Cerebellum (tissue), 4 donors: ENCODE measurements at places on chromosomes 12 and 14. TPM values are rescaled to one million over a fixed set of nuclear protein-coding genes. Genes with fewer than 3 reads are reported as not detected.

SYNDIG1L gene
- total RNA-seq, result 0.73 TPM

DNA sequence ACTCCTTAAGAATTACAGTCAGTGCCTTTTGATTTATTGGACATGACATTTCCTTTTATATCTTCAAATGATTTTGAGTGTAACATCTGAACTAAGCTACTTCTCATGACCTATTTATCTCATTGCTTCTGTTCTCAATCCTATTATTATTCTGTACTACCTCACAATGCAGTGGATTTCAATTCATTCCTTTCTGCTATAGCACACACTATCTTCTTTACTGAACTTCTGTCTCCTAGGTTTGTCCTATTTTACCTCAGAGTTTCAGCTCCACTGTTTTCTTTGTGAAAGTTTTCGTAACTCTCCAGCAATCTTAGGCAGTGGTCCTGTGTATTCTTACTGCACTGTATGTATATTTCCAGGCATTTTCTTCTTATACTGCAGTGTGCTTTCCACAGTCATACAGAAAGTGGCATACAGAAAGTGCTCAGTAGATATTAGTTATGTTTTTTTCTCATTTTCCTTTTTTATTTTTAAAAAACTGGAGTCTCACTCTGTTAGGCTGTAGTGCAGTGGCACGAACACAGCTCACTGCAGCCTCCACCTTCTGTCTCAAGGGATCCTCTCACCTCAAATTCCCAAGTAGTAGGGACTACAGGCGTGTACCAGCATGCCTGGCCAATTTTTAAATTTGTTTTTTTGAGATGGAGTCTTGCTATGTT, 368.6 kb upstream of the RGS6 start:
- no peak for DNase-seq

LRCOL1 gene
- not detected for total RNA-seq

DNA sequence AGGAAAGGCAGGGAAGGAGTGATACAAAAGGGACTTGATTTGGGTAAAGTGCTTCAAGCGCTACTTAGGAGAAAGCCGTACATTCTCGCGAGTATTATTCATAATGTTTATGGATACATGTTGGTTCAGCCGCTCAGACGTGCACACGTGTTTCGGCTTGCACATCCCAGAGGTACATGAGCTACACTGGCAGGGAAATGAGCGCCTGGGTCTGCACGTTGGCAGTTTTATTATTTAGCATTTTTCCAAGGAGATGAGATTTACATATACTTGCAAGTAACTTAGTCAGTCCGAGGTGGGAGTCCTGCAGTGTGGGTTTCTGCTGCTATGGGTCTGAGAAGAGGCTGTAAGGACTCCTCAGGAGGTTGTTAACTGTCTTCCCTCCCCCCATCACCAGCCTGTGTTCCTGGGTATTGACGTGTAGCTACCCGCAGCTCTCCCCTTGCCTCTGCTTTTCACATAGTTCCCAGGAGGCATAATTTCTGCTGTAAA, 1.5 kb downstream of the PRKCH start:
- no peak for DNase-seq

DNA sequence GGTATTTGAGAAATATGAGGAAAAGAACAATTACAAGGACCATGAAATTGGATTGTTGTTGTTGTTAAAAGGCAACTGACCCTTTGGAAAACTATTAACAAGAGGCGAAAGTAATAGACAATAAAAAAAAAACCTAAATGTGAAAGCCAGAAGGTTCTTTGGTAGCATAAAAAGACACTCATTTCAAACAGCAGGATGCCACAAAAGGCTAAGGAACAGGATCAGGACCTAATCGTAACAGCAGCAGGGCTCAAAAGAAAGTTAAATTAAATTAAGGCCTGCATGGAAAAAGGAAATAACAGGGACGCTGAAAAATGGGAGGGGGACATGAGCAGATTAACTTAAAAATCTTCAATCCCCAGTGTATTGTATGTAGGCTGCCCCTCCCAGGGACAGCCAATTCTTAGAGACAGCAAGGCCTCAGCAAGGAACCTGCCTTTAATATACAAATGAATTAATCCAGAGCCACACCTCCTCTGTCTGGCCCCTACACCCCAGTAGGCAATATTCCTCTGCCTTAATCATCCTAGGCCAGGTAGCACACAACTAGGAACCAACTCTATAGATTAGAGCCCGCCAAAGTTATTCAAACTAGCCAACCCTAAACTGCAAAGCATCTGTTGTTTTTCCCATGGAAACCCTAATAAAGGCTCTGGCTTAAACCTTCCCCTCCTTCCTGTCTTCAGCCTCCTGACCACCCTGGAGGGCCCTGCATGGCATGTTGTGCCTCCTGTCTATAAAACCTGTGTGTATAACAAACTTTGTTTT, 28.4 kb upstream of the AP4S1 start:
- DNase-seq, result no peak

DNA sequence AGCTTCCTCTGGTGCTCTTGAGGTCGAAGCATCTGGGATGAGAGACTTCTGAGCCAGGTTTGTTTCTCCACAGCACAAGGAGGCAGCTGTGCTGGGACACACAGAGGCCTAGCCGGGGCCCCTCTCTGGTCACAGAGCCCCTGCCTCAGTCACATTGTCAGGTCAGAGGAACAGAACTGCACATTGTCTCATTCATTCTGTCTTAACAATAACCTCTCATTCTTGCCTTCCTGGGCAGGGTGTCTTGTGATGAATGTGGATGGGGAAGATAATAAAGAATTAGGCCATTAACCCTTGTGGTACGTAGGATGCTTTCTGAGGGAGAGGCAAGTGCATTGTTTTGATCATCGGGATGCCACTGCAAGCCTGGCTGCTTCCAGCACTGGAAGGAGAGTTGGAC, 29.8 kb downstream of the FNTB start:
- DNase-seq, result no peak

GRCh38 chr14:64225151-64225757, 68.9 kb downstream of the ESR2 start:
- DNase-seq, result no peak

CCDC198 gene
- 5.4 TPM for total RNA-seq

DIO2 gene
- 0.64 TPM for total RNA-seq

- no peak for DNase-seq
Measured at GRCh38 chr12:20395791-20396550, 27.6 kb downstream of the PDE3A start.

GRCh38 chr14:93792391-93792790, 4.1 kb upstream of the PRIMA1 start:
- no peak for DNase-seq

CSRP2 gene
- 50.0 TPM for total RNA-seq

USP44 gene
- total RNA-seq, result 4.4 TPM

BRI3BP gene
- 11.6 TPM for total RNA-seq

- DNase-seq, result no peak
Measured at GRCh38 chr12:24719293-24719721, 229.6 kb downstream of the BCAT1 start.

GRCh38 chr14:69493038-69493437, 8.5 kb downstream of the PLEKHD1 start:
- no peak for DNase-seq

OTOGL gene
- total RNA-seq, result 1.4 TPM

- DNase-seq, result no peak
Measured at GRCh38 chr12:42278128-42278510, 40.1 kb upstream of the YAF2 start.

DNA sequence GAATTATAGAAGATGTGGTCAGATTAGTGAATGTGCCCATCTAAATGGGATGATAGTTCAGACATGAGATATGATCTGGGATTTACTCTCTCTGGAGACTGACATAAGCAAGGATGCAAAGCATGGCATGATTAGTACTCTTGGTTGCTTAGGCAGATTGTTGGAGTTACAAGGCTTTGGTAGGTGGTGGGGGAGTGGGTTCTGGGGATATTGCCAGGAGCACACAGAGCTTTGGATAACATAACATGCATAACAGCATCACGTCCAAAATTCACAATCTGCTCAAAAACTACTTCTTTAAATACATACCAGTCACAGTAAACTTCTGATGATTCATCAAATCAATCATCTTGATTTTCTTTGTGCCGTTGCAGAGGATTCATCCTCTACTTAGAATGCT, 287.4 kb downstream of the ACSS3 start:
- DNase-seq, result no peak

DNA sequence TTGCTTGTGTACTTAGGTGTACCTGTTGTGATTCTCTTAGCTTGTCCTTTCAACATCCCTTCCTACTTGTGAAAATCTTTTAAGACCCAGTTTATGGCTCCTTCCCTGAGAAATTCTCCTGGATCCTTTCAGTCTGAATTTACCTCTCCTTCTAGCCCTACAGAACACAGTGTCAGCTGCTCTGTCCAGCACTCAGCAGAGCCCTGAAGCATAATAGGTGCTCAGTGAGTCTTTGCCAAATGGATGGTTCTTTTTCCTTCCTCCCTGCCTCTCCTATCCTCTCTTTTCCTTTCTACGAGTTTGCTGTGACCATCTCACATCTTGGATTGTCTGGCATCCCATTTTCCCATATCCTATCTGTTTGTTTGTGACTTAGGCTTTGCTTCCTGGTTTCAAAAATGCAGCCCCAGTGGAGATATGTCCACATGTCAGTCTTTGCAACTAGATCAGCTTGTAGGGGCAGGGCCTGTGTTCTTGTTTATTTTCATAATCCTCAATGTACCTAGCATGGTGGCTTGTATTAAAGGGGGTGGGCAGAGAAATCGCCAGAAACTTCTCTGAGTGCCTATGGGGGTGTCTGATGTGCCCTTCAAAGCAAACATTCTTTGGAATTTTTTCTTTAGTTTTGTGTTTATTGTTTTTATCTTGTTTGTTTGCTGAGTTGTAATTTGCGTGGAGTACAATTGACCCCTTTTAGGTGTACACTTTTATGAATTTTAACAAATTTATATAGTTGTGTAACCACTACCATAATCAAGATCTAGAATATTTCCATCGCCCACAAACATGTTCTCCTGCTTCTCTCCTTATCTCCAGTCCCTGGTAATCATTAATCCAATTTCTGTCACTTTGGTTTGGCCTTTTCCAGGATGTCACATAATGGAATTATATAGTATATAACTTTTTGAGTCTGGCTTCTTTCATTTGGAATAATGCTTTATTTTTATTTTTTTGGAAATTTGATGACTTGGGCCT, 62.8 kb downstream of the SMOC1 start:
- DNase-seq, result no peak

- DNase-seq, result no peak
Measured at GRCh38 chr14:99324291-99324690, 52.3 kb upstream of the BCL11B start.

TAS2R8 gene
- total RNA-seq, result 1.5 TPM

DNA sequence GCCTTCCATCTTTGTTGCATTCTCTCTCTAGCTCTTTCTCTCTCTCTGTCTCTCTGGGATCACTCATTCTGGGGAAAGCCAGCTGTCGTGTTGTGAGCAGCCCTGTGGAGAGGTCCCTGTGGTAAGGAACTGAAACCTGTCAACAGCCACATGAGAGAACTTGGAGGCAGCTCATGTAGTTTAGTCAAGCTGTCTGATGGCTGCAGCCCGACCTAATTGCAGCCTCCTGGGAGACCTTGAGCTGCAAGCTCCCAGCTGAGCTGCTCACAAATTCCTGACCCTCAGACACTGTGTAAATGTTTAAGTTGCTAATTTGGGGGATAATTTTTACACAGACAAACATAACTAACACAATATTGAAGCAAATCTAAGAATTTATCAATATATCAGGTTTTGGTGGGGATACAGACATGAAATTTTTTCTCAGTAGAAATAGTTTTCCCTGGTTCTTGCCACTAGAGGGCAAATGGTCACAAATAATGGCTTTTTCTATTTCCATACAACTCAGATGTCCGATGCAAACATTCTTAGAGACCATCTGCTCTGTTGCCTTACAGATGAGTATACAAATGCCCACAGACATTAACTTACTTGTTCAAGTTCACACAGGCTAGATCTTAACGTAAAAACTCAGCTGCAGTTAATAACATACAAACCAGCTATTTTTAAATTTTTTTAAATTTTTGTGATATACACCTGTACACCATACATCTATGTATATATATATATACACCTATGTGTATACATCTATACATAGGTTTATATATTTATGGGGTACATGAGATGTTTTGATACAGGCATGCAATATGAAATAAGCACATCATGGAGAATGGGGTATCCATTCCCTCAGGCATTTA, 15.5 kb upstream of the KRR1 start:
- DNase-seq, result peak; percentile 41

- no peak for DNase-seq
Measured at GRCh38 chr12:817941-818600, 65.7 kb downstream of the WNK1 start.

CMAS gene
- 33.7 TPM for total RNA-seq

EFS gene
- total RNA-seq, result 19.8 TPM

GRCh38 chr14:100654814-100655740, 67.9 kb upstream of the BEGAIN start:
- peak; percentile 78 for DNase-seq

DNA sequence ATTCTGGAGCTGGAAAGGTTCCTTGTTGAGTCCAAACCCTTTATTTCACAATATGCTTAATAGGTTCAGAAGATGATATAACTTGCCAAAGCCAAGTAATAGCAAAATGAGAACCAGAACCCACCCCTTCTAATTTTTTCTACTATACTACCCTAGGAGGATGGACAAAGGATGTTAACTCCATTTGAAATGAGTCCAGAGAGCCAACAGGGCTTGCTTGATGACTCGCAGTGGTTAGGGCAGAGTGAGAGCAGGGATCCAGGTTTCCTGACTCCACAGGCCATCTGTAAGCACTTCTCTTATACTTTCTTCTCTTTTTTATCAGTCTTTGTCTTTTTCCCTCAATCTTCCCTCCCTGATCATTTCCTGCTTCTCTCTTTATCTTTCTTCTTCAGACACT, 668.1 kb downstream of the MED13L start:
- DNase-seq, result no peak

- no peak for DNase-seq
Measured at GRCh38 chr14:54549862-54550261, 17.1 kb upstream of the SAMD4A start.

DNA sequence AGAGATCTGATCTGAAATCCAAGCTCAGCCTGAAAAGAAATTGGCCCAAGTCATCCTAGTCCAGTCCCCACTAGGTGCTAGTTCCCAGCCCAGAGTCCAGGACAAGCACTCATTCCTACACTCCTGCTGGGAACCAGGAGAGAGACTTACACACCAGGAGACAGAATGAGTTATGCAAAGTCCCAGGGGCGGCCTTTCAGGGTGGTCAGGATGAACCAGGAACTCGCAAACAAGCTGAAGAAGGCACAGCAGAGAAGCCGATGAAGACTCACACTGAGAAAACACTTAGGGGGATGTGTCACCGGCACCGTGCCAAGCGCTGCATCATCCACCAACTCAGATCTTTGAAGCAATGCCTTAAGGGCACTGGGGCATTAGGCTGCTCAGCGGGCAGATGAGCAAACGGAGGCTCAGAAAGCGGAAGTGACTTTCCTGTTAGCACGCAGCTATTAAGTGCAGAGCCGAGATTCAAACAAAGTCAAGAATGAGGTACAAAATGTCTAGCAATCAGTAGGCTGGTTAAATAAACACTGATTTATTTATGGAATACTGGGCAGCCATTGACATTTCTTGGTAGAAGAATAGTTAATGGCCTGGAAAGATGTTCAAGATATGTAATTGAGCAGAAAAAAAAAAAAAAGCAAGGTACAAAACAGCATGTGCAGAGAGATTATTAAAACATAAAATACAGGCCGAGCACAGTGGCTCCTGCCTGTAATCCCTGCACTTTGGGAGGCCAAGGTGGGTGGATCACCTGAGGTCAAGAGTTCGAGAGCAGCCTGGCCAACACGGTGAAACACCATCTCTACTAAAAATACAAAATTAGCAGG, 78.7 kb downstream of the LRRC74A start:
- DNase-seq, result no peak

DBX2 gene
- total RNA-seq, result 0.73 TPM

TMEM229B gene
- 16.0 TPM for total RNA-seq

CCDC38 gene
- not detected for total RNA-seq

SLC7A7 gene
- 2.2 TPM for total RNA-seq
